ENCODE measurements at places on chromosomes 12 and 14. TPM values are rescaled to one million over a fixed set of nuclear protein-coding genes. Genes with fewer than 3 reads are reported as not detected.

Gene RHOJ
- polyA plus RNA-seq, result not detected

Gene DACT1
- polyA plus RNA-seq, result 18.5 TPM

Gene PSMB5
- 74.2 TPM for polyA plus RNA-seq

Gene NKX2-1
- polyA plus RNA-seq, result not detected

Gene ATP2A2
- polyA plus RNA-seq, result 2.5 TPM

Gene PIWIL1
- not detected for polyA plus RNA-seq

Gene INHBC
- not detected for polyA plus RNA-seq

Gene KERA
- polyA plus RNA-seq, result not detected

Gene ETFBKMT
- 0.41 TPM for polyA plus RNA-seq

Gene SMARCD1
- 9.5 TPM for polyA plus RNA-seq

Gene KCNC2
- polyA plus RNA-seq, result not detected

Gene HCAR3
- not detected for polyA plus RNA-seq

Gene CAPZA3
- polyA plus RNA-seq, result not detected

Gene KRT73
- 6.2 TPM for polyA plus RNA-seq

Gene RAPGEF3
- not detected for polyA plus RNA-seq

Gene OVCH1
- polyA plus RNA-seq, result not detected

Gene NXPH4
- polyA plus RNA-seq, result not detected

Gene NOVA1
- not detected for polyA plus RNA-seq

All from naive thymus-derived CD4-positive, alpha-beta T cell (primary cell).